Activated CD4-positive, alpha-beta T cell treated with anti-CD3 and anti-CD28 coated beads for 4 hours (primary cell): ENCODE measurements at places on chromosomes 16 and 17.
A peak's percentile ranks its signal among the peaks of the same experiment; 100 is the strongest.

DNA sequence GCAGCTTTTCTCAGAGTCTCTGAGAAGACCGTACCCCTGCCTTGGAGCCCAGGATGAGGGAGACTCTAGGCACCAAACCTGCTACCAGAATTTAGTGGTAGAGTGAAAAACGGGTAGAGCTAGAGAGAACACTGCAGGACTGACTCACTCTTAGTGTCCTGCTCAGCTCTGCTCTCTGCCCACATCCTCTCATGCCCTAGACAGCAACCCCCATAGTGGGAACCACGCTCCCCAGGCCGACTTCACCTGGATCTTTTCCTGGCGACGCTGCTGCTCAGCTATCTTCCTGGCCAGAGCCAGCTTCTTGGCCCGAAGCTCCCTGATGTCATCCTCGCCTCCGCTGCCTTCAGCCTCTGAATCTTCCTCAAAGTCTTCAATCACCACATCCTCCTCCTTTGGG, 26.7 kb downstream of the HIC1 start:
- no peak for DNase-seq

DNA sequence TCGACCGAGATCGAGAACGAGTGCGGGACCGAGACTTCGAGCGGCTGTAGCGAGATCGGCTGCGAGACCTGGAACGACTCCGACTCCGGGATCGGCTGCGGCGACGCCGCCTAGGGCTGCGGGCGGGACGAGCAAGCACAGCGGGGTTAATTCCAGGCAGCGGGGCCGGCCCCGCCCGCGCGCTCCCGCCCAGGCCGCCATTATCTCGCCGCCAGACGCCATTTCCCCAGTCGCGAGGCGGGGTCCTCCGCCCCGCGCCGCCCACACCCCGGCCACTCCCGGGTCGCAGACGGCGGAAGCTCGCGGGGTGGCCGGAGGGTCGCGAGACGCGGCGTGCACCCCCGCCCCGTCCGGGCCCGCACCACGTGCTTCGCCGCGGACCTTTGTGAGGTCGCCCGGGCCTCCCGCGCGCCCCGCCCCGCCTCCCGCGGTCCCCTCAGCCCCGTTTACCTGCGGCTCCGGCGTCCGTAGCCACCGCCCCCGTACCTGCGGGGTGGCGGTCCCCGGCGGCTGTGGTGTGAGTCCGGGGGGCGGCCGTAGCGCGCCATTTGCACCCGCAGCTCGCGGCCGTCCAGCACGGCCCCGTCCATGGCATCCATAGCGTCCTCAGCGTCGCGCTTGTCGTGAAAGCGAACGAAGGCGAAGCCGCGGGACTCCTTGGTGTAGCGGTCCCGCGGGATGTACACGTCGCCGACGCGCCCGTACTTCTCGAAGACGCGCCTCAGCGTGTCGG, 616 bp downstream of the SRSF2 start:
- peak; percentile 64 for DNase-seq

DNA sequence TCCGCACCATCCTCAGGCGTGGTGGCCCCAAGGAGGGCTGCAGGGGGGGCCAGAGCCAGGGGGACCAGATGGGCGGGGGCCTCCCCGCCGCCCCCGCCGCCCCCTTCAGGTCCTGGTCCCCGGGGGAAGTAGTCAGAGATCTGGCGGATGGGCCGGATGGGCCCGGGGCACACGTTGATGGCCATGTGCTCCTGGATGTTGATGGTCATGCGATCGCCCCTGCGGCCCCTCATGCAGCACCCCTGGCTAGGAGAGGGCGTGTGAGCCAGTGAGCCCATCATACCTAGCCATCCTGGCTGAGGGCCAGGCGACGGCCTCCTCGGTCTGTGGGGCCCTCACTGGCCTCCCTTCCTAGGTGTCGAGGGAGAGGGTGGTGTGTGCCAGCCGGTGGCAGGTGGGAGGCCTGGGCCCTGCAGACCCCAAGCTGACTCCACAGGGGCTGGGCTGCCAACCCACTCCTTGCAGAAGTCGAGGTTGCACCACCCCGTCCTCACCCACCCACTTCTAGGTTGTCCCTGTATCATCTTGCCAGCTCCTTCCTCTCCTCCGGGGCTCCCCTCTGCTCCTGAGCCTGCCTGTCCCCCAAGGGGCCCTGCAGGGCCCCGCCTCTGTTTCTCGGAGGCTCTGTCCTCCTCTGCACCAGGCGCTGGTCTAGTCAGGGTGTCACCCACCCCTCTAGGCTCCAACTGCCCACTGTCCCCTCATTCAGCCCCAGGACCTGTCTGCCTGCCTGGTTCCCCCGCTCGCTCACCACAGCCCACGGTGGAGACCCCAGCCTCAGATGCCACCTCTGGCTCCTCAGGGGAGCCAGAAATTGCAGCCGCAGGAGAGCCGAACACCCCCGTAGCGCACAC, 610 bp downstream of the DOC2A start:
- no peak for DNase-seq

GRCh38 chr17:35731239-35731916, at the start of gene RASL10B:
Gene RASL10B (plus strand): TSS chr17:35731639. CDS start chr17:35735185, 3,546 bp downstream.
- peak; percentile 58 for DNase-seq

DNA sequence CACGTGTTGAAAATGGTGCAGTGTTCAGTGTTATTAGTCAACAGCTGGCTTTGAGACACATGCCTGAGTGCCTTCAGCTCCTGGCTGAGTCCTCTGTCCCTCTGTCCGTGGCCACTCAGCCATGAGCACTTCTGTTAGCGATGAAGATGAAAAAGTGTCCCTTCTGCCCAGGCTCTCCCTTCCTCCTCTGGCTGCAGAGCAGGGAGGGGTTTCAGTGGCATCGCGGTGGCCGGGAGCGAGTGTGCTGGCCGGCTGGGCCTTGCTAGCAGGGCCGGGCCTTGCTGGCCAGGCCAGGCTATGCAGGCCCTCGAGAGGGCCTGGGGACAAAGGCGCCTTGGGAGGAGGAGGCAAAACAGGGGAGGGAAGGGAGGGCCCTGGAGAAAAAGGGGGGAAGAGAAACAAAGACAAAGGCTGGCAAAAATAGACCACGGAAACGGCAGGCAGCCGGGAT, 47.7 kb downstream of the CMIP start:
- DNase-seq, result no peak

- no peak for DNase-seq
Measured at GRCh38 chr17:72952220-72952619, 140.3 kb downstream of the SLC39A11 start.

DNA sequence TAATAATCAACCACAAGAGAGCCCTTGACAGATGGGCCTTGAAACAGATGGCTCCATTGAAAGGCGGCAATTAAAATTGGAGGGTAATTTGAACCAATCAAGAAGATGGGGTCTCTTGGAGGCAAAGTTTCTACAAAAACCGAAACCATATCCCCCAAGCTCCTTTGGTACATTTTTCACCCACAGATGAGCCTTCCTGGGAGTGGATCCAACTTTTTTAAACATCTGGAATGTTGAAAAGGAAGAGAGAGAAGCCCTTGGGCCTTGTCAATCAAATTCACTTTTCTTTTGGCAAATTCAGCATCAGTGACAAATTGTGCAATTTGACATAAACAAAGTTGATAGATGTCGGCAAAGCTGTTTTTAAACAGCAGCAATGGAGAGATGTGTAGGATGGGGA, 13.2 kb upstream of the NUP93 start:
- no peak for DNase-seq

DNA sequence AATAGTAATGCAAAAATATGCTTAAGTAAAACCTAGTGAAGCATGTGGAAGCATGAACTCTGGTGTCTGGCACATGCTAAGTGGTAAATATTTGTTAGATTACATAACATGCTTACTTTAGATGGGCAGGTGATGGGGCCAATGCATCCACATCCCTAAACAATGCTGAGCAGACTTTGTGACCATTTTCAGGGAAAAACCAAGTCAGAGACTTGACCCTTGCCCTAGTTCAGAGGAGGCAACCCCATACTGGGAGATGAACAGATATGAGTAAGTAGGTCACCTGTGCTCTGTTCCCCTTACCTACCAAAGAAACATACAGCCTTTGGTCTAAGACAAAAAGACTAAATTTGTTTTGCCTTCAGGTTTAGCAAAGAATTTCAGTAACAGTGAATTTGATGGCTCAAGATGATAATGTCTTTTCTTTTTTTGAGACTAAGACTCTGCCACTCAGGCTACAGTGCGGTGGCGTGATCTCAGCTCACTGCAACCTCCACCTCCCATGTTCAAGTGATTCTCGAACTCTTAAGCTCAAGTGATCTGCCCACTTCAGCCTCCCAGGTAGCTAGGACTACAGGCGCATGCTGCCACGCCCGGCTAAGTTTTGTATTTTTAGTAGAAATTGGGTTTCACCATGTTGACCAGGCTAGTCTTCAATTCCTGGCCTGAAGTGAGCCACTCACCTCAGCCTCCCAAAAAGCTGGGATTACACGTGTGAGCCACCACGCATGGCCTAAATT, 91.4 kb downstream of the HIC1 start:
- DNase-seq, result no peak

DNA sequence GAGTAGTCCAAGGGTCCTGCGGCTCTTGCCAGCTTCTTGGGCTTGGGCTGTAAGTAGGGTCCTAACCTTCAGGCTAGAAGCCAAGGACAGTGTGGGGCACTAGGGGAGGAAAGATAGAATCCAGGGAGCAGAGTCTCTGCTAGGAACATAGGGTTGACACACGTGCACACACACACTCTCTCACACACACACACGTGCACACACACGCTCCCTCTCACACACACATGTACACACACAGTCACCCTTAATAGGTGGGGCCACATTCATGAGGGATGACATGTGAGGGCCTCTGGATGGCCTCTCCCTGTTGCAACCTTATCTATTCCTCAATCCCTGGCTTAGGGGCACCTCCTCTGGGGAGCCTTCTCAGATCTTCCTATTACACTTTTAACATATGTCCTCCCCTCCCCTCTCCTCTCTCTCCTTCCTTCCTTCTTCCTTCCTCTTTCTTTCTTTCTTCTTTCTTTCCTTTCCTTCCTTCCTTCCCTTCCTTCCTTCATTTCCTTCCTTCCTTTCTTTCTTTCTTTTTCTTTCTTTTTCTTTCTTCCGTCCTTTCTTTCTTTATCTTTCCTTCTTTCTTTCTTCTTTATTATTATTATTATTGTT, 3.1 kb downstream of the EPX start:
- no peak for DNase-seq

- DNase-seq, result no peak
Measured at GRCh38 chr17:49814781-49815529, 26.5 kb downstream of the KAT7 start.

DNA sequence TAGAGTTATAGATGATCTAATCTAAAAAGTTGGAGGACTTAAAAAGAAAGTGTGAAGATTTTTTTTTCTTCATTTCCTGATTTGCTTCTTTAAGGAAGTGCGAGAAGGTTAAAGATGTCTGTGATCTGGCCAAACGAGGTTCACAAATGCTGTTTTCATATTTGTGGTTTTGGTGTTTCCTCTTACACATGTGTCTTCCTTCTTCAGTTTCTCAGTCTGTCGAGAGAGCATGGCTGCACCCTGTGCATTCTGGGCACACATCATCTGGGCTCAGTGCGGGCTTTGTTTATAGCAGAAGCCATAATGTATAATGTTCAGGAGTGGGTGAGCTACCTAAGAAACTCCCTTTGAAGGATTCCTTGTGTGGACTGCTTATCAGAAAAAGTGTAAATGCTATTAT, 260.4 kb upstream of the TBX2 start:
- DNase-seq, result peak; percentile 18

DNA sequence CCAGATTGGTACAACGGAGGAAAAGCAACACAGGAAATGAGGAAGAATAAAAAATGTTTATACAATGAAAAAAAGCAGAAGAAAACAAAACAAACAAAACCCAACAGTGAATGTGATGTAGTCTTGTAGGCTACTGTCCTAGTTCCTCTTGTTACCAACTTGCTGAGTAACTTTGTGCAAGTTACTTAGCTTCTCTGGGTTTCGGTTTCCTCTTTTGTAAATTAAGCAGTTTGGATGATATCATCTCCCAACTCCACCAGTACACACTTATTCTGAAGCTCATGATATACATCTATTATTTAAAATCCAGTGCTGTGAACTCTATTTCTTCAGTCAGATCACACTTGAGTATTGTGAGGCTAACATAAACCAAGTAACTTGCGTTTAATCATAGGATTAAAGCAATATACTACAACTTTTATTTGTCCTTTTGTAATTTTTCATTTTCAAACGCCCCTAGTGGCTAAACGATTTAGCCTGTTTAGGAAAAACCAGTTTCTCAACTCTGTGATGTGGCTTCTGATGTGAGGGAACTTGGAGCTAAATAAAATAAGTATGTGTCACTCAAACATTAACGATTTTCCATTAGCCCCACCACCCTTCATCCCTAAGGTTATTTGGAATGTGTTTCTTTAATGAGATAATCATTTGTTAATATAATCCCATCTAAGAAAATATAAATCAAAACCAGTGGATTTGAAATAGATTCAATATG, 1.4 kb upstream of the UNK start:
- no peak for DNase-seq

DNA sequence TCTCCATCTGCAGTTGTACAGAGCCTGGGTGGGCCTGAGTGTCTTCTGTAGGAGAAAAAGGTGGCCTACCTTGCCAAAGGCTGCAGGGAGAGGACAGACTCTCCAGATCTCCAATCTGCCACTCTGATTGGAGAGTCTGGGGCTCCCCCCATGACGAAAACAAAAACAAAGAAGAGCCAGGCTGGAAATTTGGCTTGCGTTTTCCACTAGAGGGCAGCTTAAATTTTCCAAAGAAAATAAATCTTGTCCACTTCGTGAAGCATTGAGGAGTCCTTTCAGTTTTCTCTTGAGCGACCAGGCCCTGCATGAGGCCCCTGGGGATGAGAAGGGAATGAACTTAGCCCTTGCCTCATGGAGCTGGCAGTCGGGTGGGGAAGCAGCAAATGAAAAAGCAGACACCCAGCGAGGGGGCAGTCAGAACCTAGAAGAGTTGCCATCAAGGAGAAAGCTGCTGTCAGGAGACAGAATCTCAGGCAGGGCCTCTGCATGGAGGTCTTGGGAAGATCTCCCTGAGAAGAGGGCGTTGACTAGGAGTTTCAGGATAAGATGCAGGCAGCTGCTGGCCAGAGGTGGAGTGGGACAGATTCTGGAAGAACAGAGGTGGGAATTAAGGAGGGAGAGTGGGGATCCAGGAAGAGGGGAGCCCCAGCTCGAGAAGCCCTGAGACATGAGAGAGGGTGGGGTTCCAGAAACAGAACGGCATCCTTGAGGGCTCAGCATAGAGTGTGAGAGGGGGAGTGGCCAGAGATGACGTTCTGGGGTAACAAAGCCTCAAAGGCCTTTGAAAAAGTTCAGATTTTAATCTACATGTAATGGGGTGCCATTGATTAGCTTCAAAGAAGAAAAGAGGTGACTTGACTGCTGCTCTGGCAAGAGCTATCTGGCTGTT, 8.4 kb upstream of the SHCBP1 start:
- no peak for DNase-seq
